ENCODE measurements at places on chromosomes 3 and 15. TPM values are rescaled to one million over a fixed set of nuclear protein-coding genes. Genes with fewer than 3 reads are reported as not detected.

GRCh38 chr3:76509179-76509830, 530.6 kb upstream of the ROBO2 start:
- DNase-seq = no peak

Gene GPR62
- not detected for total RNA-seq

DNA sequence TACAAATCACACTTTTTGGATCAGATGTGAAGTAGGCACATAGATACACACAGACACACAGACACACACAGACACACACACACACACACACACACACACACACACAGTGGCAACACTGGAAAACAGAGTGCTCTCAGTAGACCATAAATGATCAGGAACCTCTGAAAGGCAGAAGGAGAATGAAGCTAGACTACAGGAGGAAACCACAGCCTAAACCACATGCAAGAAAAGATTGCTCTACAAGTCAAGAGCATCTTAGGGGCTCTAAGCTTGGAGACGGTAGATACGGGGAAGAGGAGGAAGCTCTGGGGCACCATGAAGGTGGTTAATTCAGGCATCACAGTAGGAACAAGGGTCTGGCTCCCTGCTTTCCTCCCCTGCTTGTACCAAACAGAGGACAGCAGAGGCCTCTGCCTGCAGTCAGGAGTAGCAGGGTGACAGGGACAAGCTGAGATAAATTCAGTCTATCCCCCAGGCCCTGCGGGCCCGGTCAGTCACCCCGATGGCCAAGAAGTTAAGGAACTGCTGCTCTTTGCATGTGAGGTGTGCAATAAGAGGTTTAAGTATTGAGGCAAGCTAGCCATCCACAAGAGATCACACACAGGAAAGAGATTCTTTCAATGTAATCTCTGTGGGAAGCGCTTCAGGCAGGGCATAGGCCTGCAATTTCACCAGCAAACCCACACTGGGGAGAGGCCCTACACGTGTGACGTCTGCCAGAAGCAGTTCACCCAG, 23.5 kb upstream of the ARPIN start:
- DNase-seq = no peak

DNA sequence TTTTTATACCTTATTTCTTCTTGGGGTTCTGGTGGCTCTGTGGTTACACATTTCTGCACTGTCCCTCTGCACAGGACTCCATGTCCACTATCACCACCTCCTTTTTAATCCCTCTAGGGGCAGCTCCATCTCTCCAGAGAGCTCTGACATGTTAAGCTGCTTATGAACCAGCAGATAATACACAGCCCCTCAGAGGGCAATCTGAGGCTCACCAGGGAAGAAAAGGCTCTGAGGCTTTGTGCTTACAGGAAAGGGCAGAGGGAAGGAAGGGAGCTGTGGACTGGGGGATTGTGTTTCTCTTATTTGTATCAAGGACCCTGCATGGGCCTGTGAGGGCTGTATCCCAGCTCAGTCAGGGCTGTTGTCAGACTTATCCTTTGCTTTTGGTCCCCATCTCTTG, 164.5 kb downstream of the EPHB1 start:
- DNase-seq = no peak

DNA sequence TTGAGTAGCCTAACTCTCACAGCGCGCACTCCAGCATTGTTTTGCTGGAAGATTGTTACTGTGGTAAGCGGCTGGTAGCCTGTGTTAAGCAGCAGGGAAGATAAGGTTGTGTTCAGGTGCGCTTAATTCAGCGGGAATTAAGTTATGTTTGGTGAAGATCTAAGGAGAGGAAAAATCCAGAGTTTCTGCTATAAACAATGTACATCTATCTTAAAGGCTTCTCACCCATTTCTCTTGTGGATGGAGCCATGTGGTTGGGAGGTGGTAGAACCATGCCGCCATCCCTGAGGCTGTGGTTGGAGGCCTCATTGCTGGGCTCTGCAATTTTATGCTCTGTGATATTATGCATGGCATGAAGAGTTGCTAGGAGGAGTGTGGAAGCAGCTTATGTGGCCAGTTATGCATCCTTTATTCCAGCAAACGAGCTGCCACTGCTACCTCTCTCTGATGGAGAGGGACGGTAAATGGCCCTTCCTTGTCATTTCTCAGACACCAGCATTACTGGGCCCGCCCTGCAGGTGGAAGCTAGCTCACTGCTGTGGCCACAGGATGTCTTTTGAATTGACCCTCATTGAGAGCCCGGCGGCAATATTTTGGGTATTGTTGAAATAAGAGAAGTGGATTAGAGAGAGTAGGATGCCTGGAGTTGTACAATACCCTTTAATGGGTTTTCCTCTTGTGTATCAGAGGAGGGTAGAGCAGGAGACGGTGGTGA, 1.3 kb downstream of the MINAR1 start:
- no peak for DNase-seq

- no peak for DNase-seq
Observed at GRCh38 chr3:152539191-152539764, 270.5 kb downstream of the MBNL1 start.

Gene KCNH8
- not detected for total RNA-seq

DNA sequence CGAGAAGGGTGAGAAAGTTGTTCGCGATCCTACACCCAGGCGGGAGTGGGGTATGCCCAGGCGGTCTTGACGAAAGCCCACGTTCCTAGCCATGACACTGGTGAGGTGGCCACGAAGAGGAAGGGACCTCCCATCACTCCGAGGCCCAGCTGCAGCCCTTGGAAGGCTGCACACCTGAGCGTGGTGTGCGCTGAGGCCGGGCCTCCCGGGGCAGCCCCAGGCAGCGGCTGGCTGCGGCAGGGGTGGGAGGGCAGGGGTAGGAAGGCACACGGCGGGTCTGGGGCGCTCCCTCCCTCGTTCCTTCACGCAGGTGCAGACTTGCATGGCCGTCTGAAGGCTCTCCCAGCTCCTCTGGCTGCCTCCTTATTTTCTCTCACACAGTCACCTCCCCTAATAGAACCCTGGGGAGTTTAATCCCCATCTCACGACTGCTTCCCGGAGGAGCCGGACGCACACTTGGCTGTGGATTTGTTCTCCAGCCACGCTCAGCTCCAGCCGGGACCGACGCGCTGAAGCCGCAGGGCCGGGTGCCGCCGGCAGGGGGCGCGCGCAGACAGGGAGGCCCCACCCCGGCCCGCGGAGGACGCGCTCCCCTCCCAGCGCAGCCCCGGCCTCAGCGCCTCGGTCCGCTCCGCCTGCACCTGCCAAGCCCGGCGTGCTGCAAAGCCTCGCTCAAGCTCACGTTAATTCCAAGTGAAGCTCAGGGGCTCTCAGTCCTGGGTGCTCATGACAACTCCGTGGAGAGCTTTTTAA, 37.8 kb upstream of the MUC4 start:
- DNase-seq = no peak

- DNase-seq = no peak
Observed at GRCh38 chr3:169143506-169143905, 520.0 kb downstream of the MECOM start.

Gene LMAN1L
- total RNA-seq = not detected

- no peak for DNase-seq
Observed at GRCh38 chr15:101479851-101480612, 9.5 kb downstream of the PCSK6 start.

GRCh38 chr15:38522922-38523321, 41.7 kb downstream of the RASGRP1 start:
- DNase-seq = no peak

- DNase-seq = no peak
Observed at GRCh38 chr3:39133822-39134221, 19.6 kb downstream of the CSRNP1 start.

- no peak for DNase-seq
Observed at GRCh38 chr15:78804391-78804792, 6.9 kb downstream of the ADAMTS7 start.

Gene SEMA3B
- total RNA-seq = 4.3 TPM

- no peak for DNase-seq
Observed at GRCh38 chr3:72761410-72761809, 86.8 kb downstream of the SHQ1 start.

DNA sequence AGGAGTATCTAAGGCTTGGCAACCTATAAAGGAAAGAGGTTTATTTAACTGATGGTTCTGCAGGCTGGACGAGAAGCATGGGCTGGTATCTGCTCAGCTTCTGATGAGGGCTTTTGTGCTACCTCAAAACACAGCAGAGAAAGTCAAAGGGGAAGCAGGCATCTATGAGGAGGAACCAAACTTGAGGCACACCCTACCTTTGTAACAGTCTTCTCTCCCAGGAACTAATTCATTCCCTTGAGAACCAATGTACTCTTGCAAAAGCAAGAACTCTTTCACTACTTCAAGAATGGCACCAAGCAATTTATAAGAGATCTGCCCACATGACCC, 109.0 kb downstream of the CGGBP1 start:
- DNase-seq = no peak

Gene PATL2
- not detected for total RNA-seq

GRCh38 chr3:189270248-189270832, 98.6 kb downstream of the TPRG1 start:
- peak; percentile 66 for DNase-seq

Gene SLC28A1
- total RNA-seq = not detected

DNA sequence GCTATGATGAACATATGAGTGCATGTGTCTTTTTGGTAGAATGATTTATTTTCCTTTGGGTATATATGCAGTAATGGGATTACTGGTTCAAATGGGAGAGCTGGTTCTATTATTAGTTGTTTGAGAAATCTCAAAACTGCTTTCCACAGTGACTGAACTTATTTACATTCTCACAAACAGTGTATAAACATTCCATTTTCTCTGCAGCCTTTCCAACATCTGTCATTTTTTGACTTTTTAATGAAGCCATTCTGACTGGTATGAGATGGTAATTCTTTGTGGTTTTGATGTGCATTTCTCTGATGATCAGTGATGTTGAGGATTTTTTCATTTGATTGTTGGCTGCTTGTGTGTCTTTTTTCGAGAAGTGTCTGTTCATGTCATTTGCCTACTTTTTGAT, 1124.2 kb downstream of the NAALADL2 start:
- DNase-seq = peak; percentile 61

Gene LTK
- total RNA-seq = 0.18 TPM

DNA sequence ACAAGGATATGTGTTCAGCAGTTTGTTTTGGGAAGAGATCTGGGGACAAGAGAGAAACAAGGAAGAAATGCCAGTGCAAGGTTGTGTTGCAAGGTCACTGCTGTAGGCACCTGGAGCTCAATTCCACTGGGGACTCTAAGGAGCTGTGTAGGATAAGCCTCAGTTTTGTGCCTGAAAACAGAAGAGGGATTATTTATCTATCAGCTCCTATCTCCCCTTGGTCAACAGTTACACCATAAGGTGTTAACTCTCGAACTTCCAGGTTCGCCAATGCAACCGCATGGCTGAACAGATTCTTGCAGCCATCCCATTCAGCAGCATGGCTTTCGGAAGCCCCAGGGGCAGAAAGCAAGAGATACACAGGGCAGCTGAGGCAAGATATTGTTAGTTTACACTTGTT, 41.6 kb upstream of the CNOT10 start:
- no peak for DNase-seq

- no peak for DNase-seq
Observed at GRCh38 chr3:123105201-123106189, 38.7 kb downstream of the PDIA5 start.

DNA sequence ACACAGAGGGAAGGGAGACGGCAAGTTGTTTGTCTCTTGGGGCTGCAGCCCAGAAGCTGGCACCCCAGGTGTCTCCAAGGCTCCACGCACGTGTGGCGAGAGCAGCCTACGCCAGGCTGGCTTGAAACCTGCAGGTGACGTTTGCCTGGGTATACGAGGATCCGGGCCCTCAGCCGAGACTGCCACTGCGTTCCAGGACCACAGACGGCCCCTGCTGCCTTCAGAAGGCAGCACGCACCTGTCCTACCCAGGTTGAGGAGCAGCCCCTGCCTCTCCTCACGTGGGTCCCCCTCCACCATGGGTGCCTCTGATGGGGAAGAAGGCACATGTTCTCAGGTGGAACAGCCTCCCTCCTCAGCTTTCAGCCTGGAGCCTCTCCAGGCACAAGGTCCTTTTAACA, 75.3 kb upstream of the PRR20G start:
- no peak for DNase-seq

GRCh38 chr3:148903022-148903442, 37.9 kb downstream of the CPA3 start:
- peak; percentile 28 for DNase-seq

DNA sequence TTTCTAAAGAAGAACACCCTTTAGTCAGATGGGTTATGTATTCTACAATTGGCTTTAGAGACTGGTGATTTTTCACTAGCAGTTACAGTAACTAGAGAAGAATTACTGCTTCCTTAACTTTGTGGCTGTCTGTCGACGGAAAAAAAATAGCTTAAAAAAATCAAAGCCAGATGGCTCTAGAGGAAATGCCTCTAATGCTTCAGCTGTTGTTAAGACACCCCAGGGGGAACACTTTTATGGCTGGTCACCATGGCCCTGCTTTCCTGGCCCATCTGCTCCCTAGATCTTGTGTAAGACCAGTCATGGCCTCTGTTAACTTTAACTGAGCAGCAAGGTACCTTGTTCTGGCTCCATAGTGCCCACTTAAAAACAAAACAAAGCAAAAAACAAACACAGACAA, 198.6 kb upstream of the PLSCR5 start:
- peak; percentile 60 for DNase-seq

Gene WDR73
- total RNA-seq = 25.5 TPM

DNA sequence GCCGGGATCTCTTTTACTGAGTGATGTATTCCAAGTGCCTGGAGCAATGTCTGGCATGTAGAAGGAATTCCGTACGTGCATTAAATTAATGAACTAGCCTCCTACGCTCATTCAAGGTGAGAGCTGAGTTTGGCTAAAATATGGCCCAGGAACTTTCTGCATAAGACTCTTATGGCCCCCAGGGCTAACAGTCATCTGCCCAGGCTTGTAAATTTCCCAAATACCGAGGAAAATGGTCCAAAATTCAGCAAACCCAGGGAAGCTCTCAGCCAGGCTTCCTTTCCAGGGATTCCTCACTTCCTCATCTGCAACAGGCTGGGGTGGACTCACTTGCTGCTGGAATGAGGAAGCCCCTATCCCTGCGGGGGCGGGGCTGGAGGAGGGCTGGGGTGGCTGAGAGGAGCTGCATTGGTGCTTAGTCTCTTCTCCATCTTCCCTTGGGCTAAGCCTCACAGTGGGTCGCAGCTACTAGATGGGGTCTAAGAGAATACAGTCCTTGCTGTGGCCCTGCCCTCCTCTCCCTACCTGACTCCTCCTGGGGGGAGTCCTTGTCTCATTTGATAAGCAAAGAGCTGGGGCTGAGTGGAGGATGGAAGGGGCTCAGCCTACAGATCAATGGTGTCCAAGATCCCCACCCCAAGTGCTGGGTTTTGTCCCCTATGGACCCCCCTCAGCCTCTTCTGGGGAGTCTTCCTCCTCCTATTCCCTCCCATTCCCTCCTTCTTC, 28.5 kb upstream of the APOD start:
- no peak for DNase-seq

Gene ARPIN
- 3.9 TPM for total RNA-seq

GRCh38 chr3:107453504-107453903, 69.3 kb upstream of the BBX start:
- DNase-seq = no peak

- DNase-seq = peak; percentile 82
Observed at GRCh38 chr15:55277116-55277564, 12.5 kb downstream of the RAB27A start.

DNA sequence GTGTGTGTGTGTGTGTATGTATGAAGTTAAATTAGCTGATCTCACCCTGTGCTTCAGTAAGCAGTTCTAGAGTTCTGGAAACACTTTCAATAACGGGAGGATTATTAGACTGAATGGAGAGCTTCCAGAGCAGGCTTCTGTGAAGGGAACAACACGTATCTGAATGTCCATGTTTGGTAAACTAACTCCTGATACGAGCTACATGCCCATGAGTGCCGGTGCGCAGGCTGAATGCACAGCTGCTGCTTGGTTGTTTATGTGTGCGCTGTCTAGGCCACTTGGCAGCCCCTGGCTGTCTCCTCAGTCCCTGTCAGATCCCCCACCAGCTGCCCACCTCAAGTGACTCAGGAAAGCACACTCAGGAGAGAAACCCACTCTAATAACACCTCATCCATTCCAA, 137.0 kb downstream of the EPHB1 start:
- no peak for DNase-seq

All from IMR-90 (cell line).